ENCODE measurements at places on chromosomes 12 and 14.
A peak's percentile ranks its signal among the peaks of the same experiment; 100 is the strongest.

- DNase-seq: no peak
These were observed 864.2 kb downstream of the TRHDE start for GRCh38 chr12:73136386-73136785.

- no peak for DNase-seq
These were observed 40.2 kb upstream of the PPP1R12A start for GRCh38 chr12:79975143-79975542.

DNA sequence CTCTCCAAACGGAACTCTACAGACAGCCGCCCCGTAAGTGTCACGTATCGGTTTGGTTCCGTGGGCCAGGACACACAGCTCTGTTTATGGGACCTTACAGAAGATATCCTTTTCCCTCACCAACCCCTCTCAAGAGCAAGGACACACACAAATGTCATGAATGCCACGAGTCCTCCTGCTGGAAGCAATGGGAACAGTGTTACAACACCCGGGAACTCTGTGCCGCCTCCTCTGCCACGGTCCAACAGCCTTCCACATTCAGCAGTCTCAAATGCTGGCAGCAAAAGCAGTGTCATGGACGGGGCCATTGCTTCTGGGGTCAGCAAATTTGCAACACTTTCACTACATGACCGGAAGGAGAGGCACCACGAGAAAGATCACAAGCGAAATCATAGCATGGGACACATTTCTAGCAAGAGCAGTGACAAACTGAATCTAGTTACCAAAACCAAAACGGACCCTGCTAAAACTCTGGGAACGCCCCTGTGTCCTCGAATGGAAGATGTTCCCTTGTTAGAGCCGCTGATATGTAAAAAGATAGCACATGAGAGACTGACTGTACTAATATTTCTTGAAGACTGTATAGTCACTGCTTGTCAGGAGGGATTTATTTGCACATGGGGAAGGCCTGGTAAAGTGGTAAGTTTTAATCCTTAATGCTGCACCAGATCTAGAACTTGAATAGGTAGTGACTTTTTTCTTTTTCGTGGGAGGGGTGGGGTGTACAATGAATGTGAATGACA, 69.7 kb downstream of the WDR20 start:
- peak; percentile 70 for DNase-seq

DNA sequence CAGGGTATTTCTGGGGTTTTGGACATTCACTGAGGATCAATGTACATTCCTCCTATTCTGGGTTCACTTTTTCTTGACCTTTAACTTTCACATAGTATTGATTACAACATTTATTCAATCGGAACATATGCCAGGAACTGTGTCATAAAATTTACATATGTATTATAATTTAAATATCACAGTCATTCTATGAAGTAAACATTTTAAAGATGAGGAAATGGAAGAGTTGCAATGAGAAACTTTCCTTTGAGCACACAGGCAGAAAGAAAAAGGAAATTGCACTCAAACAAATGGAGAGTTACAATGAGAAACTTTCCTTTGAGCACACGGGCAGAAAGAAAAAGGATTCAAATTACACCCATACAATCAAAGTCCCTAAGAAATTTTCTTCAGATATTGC, 3.1 kb downstream of the MUCL1 start:
- DNase-seq: no peak

DNA sequence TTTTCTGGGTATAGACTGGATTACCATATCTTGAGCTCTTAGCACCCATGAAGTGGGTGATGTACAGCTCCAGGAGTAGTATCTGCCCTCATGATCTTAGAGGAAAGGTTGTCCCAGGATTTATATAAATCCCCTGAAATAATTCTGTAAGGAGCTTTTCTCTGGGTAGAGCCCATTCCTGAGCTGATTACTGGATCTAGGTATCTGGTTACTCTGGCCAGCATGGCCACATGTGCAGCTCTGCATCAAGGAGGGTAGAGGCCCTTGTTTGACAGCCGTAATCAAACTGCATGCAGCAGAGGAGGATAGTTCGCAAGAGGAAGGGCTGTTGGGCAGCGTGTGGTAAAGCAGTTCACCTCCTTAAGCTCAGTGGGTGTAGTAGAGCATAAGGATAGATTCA, 8.5 kb downstream of the COX14 start:
- no peak for DNase-seq

GRCh38 chr12:111598637-111599452, at the start of gene ATXN2:
Gene ATXN2 (minus strand): TSS chr12:111599315. CDS start chr12:111599034, 281 bp downstream.
- peak; percentile 84 for DNase-seq

DNA sequence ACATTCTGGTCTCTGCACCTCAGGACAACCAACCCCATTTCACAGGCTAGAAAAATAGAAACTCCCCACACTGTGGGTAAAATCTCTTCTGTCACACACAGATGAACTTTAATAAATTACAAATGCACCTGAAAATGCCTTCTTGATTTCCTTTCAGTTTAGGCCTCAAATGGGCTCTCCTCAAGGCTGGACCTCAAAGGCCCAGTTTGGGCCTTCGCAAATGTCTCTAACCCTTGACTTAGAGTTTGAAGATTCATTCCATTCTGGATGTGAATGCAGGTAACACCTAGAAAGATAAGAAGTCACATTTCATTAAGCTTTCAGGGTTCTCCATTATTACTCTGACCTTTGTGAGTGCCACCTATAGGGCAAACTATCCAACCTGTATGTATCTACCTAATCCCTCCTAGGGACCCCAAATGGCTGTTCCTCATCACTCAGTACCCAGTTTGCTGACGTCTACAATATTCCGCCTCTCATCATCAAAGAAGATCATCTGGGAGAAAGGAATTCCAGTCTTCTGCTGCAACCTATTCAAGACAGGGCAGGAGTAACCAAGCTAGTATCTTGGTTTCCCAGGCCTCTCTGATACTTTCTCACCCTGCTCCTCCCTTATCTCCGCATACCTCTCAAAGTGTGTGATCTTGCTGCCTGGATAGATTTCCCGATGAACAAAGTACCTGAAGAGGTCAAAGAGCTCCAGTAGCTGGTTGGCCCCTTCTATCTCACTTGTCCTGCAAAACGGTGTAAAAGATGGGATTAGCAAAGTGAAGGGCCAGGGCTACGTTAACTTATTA, 776 bp upstream of the CHMP4A start:
- DNase-seq: no peak

DNA sequence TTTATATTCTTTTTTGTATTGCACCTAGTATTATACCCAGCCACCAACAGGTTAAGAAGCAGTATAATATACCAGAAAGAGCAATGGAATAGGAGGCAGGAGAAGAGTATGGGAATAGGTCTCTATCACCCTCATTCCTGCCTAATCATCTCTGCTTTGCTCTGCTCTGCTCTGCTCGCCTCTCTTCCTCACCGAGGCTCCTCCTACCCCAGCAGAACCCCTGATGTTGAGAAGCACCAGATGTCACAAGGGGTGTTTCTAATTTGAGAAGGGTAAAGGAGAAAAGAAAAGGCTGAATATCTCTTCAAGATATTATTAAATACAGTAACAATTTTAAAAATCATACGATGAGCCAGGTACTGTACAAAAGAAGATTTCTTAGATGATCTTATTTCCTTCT, 89.0 kb downstream of the STON2 start:
- DNase-seq: no peak

DNA sequence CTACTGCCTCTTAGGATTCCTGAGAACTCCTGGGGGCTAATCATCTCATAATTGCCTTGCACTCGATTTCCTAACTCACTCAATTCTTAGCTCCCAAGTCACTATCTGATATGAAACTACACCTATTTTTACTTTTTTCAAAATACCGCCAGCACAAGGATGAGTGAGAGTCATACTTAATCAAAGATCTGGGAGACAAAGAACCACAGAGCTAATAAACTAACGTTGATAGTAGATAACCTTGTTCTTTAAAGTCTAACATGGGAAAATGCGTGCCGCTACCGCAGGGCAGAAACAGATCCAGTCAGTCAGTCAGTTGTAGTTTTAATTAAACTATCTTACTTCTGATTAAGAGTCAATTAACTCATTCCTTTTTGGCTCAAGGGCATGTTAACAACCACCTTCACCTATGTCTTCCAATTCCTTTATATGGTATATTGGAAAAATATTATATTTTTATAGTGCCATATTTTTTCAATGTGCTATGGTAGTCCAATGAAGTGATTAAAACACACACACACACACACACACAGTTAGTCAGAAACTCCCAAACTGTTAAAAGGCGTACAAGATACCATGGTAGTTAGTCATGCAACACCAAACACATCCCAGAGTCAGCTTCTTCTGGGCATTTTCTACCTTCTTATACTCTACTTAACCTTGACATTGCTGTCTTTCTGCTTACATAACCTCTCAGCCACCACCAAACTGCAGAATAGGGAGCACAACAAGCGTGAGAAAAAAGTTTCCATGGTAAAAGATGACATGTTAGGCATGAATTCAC, 114.0 kb downstream of the KLHL28 start:
- DNase-seq: no peak

DNA sequence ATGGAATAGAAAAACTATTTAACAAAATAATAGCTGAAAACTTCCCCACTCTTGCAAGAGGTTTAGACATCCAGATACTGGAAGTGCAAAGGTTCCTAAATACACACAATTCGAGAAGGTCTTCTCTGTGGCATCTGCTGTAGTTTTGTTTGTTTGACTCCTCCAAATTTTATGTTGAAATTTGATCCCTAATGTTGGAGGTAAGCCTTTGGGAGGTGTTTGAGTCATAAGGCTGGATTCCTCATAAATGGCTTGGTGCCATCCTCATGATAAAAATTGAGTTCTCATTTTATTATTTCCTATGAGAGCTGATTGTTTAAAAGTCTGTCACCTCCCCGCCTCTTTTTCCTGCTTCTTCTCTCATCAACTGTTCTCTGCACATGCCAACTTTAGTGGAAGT, 182.7 kb downstream of the MYRFL start:
- no peak for DNase-seq

GRCh38 chr12:46609273-46609623, 216.5 kb downstream of the SLC38A4 start:
- DNase-seq: no peak

GRCh38 chr12:109759595-109759994, 46.0 kb downstream of the FAM222A start:
- DNase-seq: no peak
